ENCODE measurements at places on chromosomes 3 and 15.
A peak's percentile ranks its signal among the peaks of the same experiment; 100 is the strongest.

GRCh38 chr3:180870008-180870699, 42.3 kb upstream of the FXR1 start:
- peak; percentile 41 for DNase-seq

- DNase-seq, result no peak
Observed at GRCh38 chr3:127444761-127445160, 145.8 kb downstream of the TPRA1 start.

GRCh38 chr15:60704129-60704528, 225.2 kb upstream of the ICE2 start:
- no peak for DNase-seq

- DNase-seq, result no peak
Observed at GRCh38 chr15:90851114-90851513, 17.3 kb upstream of the FURIN start.

DNA sequence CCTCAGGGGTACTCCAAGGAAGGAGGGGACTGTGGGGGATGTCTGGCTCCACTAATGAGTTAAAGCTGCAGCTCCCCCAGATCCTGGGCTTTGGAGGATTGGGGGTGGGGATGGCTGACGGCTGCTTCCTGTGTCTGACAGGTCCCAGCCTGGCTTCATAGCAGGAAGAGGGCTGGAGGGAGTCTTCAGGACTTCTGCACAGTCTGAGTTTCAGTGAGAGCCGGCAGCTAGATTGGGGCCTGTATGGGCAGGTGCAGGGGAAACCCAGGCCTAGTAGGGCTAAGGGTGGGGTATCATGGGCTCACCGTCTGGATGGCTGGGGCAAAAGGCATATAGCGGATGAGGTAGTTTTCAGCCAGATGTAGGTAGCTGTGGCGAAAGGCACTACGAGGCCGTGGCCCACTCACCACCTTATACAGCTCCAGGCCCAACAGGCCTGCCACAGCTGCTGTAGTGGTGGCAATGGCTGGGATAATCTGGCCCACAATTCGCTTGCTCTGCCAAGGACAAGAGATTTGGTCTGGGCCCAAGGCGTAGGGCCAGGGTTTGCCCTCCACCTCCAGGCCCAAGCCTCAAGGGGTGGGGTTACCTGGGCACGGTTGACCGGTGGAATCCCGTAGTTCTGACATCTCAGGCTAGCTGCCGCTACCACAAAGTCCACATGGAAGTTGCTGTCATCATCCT, 4.5 kb downstream of the INKA1 start:
- DNase-seq, result no peak

- no peak for DNase-seq
Observed at GRCh38 chr15:51641490-51642130, 19.0 kb upstream of the DMXL2 start.

DNA sequence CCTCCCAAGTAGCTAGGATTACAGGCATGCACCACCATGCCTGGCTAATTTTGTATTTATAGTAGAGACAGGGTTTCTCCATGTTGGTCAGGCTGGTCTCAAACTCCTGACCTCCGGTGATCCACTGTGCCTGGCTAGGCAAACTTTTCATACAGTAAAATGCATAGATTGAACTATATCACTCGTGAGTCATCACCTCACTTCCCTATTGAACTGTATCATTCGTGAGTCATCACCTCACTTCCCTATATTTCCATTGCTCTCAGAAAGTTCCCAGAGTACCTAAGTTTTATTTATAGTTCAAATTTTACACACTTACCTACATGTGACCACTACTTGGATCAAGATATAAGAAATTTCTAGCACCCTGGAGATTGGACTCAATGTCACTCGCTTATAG, 73.6 kb upstream of the ACAD9 start:
- no peak for DNase-seq

DNA sequence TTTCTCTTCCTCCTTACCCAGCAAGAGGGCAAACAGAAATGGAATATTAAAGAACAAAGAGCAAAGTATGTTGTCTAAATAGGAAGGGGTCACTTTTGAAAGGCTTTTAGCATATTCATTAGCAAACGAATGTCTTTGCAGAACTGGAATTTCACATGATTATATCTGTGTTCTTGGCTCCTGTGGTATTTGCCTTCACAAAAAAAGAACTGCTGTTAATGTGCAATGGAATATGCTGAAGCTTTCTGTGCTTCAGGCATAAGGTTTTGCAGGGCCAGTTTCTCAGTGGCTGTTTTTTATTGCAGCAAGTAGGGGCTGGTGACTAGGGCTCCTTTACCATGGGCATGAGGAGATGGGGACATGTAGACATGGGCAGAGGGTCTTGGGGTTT, 173.4 kb downstream of the USP13 start:
- DNase-seq, result no peak

Data from colonic mucosa (tissue), 4 donors.